ENCODE measurements at places on chromosomes 3 and 15.

GRCh38 chr15:74453925-74454763 is 6.8 kb downstream of the UBL7 start:
- no peak for DNase-seq

DNA sequence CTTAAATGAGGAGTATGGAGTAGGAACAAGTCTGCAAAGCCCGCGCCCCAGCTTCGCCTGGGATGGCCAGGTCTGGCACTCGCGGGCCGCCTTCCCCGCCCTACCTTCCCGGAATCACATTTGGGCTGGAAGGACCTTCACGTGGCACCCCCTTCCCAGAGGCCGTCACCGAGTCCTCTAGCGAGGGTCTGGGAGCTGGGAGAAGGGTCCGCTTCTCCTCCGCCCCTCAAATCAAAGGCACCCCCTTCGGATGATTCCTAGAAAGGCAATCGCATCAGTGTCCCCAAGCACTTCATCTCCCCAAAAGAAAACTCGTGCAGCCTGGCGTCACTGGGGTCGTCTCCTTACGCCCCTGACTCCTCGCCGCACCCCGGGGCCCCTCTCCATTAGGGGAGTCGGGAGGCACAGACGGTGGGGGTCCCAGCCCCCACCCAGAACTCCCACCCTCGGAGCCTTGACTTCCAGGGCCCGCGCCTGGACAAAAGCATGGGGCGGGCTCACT is 380 bp downstream of the MYLK start:
- no peak for DNase-seq

GRCh38 chr3:69235882-69236281 is 113.5 kb upstream of the LMOD3 start:
- no peak for DNase-seq

- no peak for DNase-seq
These were observed 208.3 kb upstream of the SLITRK3 start for GRCh38 chr3:165404357-165405027.

- DNase-seq, result no peak
These were observed 6.8 kb upstream of the PKM start for GRCh38 chr15:72237853-72238224.

GRCh38 chr3:39103791-39104552 is 3.5 kb downstream of the GORASP1 start:
- no peak for DNase-seq

DNA sequence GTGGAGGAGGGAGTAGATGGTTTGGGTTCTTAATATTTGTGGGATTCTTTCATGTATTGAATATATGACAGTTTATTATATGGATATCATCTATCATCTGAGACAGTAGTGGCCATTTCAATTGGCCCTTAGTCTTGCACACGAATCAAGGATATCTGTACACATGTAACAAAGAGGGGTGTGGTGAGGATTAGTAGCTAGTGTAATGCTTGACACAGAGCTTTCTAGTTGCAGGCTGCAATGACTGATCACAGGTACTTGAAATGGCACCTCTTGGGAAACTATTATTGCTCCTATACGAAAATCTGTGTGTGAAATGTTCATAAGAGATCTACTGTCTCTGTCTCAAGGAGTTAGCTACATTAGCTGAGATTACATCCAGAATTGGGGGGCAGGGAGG is 12.8 kb downstream of the TM4SF1 start:
- DNase-seq, result no peak

GRCh38 chr3:42725454-42725853 is 22.9 kb upstream of the HHATL start:
- DNase-seq, result no peak

DNA sequence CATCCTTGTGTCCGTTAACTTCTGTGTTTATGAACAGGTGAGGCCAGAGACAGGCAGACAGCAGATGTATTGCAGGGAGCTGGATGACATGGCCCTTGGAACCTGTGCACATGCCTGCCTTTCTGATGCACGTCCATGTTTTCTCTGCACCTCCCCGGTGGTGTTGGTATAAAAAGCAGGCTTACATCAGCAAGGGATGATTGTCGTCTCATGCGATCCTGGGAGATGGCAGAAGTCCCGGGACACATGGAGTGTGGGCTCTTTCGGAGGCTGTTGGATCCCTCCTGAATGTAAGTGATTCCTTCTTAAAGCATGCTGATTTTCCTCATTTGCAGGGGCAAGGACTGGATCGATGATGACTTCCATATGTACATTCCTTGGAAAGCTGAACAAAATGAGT is 134.8 kb downstream of the SNRPN start:
- no peak for DNase-seq

DNA sequence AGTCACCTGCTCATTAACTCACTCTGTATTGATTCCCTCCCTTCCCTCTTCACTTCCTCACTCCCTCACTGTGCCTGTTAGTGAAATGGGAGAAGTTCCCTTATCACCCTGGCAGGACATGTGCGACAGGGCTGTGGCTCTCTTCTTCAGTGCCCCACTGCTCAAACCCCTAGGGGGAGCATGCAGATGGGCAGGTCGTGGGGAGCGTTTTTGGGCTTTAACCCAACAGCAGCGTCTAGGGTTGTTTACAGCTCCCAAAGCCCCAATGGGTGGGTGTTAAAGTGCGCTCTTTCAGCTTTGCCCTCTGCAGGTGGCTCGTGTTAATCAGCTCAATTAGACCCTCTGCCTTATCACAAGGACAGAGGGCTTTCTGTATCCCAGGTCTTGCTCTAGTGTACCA is 447.8 kb upstream of the PROK2 start:
- DNase-seq, result no peak

- no peak for DNase-seq
These were observed 405.1 kb upstream of the PROK2 start for GRCh38 chr3:72190050-72190449.

- no peak for DNase-seq
These were observed 21.0 kb downstream of the SLCO2A1 start for GRCh38 chr3:134008630-134009156.

DNA sequence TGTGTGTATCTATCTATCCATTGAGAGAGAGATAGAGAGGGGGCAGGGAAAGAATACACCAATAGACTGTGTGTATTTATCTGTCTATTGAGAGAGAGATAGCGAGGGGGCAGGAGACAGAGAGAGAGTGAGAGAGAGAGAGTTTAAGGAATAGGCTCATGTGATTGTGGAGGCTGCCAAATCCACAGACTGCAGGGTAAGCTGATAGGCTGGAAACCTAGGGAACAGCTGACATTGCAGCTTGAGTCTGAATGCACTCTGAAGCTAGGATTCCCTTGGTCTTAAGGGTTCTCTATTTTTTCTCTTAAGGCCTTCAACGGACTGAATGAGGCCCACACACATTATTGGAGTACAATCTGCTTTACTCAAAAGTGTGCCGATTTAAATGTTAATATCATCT is 255.8 kb downstream of the EPHA3 start:
- no peak for DNase-seq

DNA sequence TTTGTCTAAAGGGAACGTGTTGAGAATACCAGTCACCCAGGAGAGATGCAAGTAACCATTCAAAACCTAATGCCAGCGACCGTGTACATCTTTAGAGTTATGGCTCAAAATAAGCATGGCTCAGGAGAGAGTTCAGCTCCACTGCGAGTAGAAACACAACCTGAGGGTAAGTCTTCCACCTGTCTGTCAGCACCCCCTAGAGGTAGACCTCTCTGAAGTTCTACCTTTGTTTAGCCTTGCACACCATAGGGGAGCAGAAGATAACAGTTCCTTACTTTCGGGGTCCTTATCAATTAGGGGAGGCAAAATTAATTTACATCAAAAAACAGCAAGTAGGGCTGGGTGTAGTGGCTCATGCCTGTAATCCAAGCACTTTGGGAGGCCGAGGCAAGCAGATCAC is 124.4 kb downstream of the HCN4 start:
- DNase-seq, result no peak

GRCh38 chr3:30355622-30356021 is 250.8 kb upstream of the TGFBR2 start:
- DNase-seq, result no peak

GRCh38 chr15:94446441-94446840 is 215.1 kb downstream of the MCTP2 start:
- no peak for DNase-seq

- DNase-seq, result no peak
These were observed 48.9 kb upstream of the AGTR1 start for GRCh38 chr3:148648685-148649352.

DNA sequence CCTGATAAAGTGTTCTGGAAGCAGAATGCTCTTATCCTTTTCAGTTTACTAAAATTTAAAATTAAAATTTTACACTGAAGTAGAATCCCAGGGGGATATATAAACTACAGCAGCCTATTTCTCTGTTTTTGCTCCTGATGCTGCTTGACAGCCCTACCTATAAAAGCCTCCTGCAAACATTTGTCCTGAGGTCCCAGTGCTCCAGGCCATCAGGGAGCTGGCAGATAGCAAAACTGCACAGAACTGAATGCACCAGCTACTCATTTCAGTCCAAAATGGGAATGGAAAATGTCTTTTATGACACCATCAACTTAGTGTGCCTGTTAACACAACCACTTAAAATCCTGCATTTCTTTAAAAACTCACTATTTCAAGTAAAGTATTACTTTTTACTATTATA is 50.1 kb downstream of the FRMD5 start:
- no peak for DNase-seq

- no peak for DNase-seq
These were observed 224.4 kb downstream of the RYR3 start for GRCh38 chr15:33535135-33535534.

DNA sequence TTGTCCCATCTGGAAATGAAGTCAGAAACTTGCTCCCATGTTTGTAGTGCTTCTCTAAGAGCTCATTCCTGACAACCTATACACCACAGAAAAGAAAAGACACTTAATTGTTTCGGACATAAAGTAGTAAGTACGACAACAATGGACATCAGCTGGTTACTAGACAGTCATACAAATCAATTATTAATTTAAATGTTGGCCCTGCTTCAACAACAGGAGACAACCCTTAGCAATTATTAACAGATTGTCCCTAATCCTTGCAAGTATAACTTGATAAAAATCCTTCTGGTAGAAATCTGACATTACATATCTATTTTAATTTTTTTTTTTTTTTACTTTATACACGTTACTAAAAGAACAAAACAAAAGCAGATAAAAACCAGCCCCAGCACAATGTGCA is 29.8 kb downstream of the ERICH6 start:
- DNase-seq, result no peak

DNA sequence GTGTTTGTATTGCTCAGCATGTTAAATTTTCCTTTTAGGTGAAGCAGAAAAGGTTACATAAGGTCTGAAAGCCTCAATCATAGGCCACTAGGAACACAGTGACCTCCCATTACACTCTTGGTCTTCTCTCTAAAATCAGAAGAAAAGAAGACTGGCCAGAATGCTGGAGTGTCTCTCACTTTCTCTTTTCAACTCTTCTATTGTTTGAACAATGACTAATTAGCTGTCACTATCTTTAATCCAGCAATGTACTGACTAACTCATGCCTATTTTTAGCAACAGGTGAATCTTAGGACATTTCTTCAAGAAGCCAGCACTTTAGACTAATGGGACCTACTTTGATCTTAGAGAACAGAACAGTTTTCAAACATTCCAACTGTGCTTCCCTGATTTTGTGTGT is 142.8 kb downstream of the TGFBR2 start:
- no peak for DNase-seq

GRCh38 chr3:131802029-131802428 is 232.8 kb downstream of the CPNE4 start:
- DNase-seq, result no peak

DNA sequence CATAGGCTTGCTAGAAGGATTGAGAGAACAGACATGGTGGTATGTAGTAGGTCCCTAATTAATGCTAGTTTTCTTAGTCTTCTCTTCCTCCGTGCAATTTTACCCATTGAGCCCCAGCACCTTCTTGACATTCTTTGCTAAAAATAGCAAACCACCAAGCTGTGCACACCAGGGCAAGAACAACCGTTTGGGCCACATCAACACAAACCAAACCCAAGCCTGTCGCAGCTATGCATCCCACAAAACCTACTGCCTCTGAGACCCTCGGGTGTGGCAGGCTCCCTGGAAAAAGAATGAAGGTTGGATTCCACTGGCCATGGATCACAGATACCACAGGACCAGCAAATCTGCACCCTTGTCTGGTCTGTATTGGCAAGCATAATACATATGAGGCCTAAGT is 27.1 kb downstream of the HEG1 start:
- no peak for DNase-seq
